ENCODE measurements at places on chromosomes 3 and 15.

DNA sequence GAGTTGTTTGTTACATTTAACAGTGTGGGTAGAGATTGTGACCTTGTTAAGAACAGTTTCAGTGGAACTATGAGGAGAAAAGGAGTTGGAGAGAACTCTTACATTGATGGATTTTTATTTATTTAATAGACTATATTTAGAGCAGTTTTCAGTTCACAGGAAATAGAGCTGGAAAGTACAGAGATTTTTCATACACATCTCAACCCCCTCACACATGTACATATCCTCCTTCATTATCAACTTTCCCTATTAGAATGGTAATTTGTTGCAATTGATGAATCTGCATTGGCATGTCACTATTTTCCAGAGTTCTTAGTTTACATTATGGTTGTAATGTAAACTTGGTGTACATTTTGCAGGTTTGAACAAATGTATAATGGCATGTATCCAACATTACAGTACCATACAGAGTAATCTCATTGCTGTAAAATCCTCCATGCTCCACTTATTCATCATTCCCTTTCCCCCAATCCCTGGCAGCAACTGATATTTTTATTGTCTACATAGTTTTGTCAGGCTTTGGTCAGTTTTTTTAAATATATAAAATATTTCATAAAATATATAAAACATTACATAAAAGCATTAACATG is 756.6 kb upstream of the DPPA4 start:
- DNase-seq, result no peak

DNA sequence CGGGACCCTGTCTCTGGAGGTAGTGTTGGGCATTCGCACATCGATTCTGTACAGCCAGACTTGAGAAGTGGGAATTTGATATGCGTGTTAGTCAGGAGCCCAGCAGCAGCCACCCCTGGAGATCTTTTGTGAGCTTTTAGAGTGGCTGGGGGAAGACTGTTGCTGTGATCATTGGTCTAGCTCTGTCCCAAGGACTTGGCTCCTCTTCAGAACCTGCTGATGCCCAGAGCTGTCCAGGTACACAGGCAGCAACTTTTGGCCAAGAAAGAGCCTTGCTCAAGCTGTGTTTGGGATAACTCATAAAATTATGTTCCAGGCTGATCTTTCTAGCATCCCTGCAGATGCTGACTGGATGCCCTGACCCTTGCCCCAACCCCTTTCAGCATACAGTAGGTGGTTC is 29.3 kb downstream of the LIMD1 start:
- DNase-seq, result no peak

GRCh38 chr3:99699841-99700240 is 61.4 kb downstream of the COL8A1 start:
- no peak for DNase-seq

DNA sequence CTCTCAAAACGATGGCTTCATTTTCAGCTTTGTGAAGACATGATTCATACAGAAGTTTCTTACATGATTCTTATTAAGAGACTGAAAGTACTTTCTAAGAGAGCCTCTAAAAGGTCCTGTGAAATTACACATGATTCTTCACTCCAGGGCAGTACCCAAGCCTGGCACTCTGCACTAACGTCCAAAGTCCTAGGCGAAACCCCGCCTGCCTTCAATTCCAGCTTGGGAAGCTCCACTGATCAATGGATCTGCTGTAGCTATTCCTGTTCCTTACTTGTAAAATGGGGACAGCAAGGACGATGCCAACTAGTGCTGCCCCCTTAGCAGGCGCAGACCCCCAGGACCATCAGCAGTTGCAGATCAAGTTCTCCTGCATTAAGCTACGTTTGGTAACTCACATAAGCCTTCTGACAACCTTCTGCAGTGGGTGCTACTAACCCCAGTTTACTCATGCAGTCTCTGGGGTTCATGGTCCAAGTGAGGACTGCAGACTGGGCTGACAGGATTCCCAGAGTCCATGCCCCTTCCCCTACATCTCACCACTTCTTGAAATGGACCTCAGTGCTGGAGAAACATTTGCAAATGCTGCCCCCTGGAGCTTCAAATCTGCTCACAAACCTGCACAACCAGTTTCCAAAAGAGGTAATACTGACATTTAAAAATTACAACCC is 10.6 kb downstream of the CHCHD4 start:
- peak; percentile 28 for DNase-seq

DNA sequence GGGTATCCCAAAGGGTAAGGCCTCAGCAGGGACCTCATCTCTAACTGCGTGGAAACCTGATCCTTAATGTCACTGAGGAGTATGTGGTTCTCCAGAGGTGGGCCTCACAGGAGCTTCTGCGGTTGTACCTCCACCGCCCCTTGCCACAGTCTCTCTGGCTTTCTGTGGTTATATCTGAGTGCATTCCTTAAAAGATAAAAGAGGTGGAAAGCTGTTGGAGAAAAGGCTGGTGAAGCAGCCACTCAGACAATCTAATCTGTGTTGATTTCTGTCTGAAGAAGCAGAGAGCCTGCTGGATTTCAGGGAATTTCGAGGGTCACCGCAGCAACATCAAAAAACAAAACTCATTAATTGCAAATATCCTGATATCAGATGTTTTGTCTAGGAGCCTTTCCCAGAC is 51.4 kb downstream of the SEMA6D start:
- DNase-seq, result no peak

DNA sequence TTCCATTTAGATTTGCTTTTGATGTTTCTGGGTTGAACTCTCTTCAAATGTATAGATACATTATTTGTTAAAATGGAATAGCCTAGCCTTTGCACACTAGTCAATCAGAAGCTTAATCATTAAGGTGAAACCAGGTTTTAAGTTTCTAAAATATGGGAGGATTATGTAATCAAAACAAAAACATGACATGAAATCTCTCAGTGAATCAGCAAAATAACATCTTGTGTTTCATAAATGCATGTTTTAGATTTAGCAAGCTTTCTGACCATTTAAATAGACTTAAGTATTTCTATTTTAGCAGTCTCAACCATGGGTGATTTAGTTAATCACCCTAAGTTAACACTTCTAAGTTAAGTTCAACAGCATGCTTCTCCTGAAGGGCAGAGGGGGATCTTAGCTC is 11.3 kb downstream of the GTF2E1 start:
- DNase-seq, result no peak

- no peak for DNase-seq
Observed at GRCh38 chr3:72889310-72890165, 1.7 kb downstream of the GXYLT2 start.

DNA sequence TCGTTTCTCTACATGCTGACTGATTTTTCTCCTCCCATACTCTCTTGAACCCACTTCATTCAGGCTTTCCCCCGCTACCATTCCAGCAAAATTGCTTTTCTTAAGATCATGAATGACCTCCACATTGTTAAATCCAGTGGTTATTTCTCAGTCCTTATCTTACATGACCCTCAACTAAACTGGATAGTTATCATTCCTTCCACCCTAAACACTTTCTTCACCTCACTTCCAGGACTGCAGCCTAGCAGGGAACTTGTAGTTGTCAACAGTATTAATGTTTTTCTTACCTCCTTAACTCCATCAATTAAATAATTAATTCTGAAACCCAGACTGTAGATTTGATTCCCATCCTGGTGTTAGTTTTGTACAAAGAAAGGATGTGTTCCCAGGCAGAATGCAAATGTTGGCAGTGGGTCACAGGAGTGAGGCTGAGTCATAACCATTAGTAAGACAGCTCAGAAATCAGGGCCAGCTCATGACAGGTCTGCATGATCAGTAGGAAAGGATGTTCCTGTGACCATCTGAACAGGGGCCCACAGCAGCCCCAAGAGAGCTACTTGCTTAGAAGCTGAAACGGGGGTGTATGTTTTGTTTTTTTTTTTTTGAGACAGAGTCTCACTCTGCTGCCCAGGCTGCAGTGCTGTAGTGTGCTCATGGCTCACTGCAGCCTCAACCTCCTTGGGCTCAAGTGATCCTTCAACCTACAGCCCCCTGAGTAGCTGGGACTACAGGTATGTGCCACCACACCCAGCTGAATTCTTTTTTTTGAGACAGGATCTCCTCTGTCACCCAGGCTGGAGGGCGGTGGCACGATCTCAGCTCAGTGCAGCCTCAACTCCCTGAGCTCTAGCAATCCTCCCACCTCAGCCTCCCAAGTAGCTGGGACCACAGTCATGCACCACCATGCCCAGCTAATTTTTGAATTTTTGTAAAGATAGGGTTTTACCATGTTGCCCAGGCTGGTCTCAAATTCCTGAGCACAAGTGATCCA is 9.1 kb downstream of the BCL2L10 start:
- DNase-seq, result peak; percentile 65

DNA sequence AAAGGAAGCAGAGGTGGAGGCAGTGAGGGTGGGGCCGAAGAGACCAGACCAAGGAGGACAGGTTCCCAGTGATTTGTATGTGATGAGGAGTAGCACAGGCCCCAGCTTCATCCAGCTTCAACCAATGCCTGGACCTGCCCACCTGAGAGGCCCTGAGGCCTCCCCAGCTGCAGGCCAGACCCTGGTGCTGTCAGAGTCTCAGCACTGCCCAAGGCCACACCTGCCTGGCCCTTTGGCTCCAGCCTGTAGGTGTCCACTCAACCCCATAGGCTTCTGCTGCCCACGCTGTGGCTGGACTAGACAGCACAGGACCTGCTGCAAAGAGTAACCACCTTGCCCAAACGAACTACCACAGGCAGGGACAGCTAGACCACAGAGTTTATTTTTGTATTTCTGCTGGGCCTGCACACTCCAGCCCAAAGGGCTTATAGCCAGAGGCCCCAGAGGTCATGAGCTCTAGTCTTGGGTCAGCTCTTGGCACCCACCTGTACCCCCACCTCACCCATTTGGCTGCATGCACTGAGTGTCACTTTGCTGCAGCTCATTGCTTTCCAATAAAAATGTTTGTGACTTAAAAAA is 81.9 kb upstream of the CDV3 start:
- no peak for DNase-seq

DNA sequence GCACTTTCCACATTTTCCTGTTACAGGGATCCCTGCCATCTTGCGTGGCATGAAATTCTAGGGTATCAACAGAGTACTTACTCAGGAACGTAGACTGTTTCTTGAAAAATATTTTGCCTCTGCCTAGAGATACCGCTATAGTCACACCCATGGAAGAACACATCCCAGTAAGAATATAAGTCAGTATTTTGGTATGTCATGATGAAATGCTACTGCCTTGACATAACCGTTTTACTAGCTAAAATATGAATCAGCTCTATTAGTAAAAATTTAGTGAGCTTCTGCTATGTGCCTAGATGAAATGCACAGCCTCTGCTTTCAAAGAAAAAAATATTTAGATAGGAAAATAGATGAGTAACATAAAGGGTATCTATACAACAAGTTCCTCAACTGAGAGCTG is 276.4 kb downstream of the TBC1D5 start:
- DNase-seq, result no peak

- no peak for DNase-seq
Observed at GRCh38 chr3:87307805-87308204, 31.4 kb upstream of the POU1F1 start.

DNA sequence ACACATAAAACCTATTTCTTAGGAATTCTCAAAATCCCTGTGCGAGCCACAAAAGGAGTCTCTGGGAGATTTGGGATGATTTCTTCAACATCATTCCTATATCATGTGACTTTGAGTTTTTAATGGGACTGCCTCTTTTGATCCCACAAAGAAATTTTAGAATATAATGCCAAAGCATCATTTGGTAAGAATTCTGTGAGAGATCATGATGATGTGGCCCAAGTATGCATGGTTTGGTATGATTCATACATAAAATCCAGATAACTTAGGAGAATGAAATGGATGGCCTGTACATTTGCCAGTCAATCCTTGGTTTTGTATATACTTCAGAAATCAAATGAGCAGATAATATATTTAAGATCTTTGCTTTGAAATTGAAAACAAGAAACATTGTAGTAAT is 61.3 kb downstream of the UBE2E2 start:
- DNase-seq, result no peak

GRCh38 chr3:16011376-16011775 is 163.1 kb upstream of the GALNT15 start:
- no peak for DNase-seq

DNA sequence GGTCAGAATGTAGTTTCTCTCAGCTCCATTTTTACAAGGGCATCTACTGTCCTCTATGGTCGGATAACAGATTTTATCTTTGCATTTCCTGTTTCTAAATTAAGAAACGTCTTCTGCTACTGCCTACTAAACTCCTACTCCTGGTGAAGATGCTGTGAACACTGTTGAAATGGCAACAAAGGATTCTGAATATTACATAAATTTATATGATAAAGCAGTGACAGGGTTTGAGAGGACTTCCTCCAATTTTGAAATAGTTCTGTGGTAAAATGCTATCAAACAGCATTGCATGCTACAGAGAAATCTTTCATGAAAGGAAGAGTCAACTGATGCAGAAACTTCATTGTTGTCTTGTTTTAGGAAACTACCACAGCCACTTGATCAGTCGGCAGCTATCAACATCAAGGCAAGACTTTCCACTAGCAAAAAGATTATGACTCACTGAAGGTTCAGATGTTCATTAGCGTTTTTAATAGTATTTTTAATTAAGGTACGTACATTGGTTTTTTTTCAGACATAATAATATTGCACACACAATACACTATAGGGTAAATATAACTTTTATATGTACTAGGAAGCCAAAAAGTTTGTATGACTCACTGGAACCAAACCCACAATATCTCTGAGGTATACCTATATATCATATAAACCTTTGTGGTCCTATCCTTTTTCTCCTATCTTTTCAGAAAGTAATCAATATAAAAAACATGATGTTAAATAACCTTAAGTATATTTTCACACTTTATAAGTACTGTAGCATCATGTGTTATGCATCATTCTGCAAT is 156.1 kb downstream of the STAG1 start:
- no peak for DNase-seq

- no peak for DNase-seq
Observed at GRCh38 chr3:139517321-139518065, 22.0 kb downstream of the RBP1 start.

- no peak for DNase-seq
Observed at GRCh38 chr3:52084954-52085680, 28.7 kb upstream of the DUSP7 start.

Data from body of pancreas (tissue), 4 donors.